ENCODE measurements at places on chromosomes 12 and 14.
A peak's percentile ranks its signal among the peaks of the same experiment; 100 is the strongest.

GRCh38 chr12:3030821-3031429, 46.3 kb upstream of the TSPAN9 start:
- no peak for ATAC-seq

- ATAC-seq = no peak
Measured at GRCh38 chr12:23455283-23455682, 494.2 kb downstream of the SOX5 start.

- ATAC-seq = no peak
Measured at GRCh38 chr14:96638041-96638855, 136.1 kb downstream of the PAPOLA start.

DNA sequence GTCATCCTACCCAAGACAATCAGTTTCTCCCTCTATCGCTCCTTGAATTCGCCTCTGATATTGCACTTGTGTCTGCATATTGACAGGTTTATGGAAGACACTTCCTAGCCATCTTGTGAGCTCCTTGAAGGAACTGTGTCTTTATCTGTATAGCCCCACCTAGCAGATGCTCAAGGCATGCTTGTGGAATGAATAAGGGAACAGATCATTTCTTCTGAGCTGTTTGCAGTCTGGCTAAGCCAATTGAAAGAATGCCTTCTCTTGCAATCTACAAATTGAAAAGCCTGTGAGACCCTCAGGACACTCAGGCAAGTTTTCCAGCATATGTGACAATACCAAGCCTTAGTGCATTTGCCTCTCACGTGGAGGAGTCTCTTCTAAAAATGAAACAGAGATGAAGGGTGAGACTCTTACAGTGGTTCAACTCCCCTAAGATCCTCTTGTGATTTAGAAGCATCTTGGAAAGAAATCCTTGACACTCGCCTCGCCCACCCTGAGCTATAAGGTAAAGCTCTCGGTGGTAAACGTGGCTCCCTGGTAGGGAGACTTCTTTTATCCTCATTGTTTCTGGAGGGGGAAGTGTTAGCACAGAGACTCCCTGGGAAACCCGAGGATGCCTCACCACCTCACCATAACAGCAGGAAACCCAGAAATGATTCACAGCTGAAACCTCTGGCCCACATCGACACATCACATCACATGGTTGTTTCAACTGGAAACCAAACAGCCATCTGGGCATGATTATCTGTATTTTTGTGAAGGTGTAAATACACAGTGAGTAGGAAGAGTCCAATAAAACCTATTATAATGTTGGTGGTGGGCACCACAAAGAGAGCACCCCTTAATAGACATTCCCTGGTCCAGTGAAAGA, 112.3 kb upstream of the BCL2L14 start:
- ATAC-seq = peak; percentile 79

GRCh38 chr14:105471297-105471821, 3.3 kb upstream of the CRIP2 start:
- ATAC-seq = no peak

- no peak for ATAC-seq
Measured at GRCh38 chr12:3436461-3437065, 54.4 kb upstream of the PRMT8 start.

DNA sequence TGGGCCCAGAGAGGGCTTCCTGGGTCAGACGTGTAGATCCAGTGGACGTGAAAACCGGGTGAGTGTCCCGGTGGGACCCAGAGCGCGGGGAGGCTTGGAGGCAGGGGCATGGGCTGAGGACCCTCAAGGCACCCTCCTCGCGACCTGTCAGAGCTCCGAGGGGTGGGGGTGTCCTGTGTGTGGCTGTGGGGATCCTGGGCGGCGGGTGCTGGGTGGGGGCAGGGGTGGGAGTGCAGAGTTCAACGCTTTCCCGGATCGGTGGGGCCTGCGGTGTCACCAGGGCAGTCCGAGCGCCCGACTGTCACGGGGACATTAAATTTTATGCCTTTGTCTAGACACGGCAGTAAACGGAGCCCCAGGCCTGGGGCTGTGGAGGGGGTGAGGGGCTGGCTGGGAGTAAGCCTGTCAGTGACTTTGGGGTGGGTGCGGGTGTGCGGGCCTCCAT, 1.0 kb downstream of the TMEM121 start:
- no peak for ATAC-seq

GRCh38 chr14:70807898-70808415, 1.4 kb downstream of the MAP3K9 start:
- no peak for ATAC-seq

GRCh38 chr12:109464642-109465351, 12.3 kb downstream of the KCTD10 start:
- no peak for ATAC-seq

- peak; percentile 75 for ATAC-seq
Measured at GRCh38 chr12:107402041-107403022, 283.3 kb upstream of the PWP1 start.

- no peak for ATAC-seq
Measured at GRCh38 chr12:33967760-33968159, 54.5 kb upstream of the ALG10 start.

DNA sequence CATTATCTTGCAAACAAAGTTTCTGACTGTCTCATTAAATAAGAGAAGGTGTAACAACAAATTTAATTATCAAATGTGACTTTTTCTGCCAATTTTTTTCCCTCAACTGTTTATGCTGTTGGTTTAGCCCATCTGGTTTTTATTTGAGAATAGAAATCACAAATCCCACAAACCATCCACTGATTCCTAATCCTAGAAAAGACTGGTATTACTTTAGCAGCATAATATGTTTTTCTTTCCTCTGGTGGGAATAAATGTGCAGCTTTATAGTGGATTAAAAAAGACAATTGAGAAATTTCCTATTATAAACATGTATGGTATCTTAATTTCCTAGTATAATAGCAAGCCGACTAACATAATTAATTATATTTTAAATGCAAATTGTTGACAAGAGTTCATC, 257.9 kb upstream of the FOXN3 start:
- ATAC-seq = no peak

DNA sequence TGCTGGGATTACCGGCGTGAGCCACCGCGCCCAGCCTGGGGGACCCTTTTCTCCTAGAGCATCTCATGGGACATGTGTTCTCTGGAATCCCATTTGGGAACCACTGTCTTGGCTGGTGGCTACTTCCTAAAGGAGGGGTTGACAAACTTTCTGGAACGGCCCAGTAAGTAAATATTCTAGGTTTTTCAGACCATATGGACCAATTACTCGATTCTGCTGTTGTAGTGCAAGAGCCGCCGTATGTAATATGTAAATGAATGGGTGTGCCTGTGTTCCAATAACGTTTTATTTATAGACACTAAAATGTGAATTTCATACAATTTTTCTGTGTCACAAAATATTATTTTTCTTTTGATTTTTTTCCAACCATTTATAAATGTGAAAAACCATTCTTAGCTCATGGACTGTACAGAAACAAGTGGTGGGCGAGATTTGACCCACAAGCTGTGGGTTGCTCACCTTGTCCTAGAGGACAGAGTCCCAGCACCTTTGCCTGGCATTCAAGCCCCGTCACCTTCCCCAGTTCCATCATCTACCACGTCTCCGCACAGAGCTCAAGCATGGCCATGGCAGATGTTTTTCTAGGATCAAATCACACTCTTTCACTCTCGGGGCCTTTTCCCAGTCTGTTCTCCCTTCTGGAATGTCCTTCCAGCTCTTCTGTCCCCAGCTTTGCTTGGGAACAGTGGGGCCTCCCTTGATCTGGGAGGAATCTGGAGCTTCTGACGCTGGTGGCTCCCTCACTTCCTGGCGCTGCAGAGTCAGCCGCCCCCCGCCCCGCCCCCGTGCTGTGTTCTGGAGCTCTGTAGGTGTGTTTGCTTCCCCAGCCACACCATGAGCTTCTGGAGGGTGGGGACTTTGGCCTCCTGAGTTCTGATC, 17.9 kb upstream of the RCOR1 start:
- ATAC-seq = no peak

DNA sequence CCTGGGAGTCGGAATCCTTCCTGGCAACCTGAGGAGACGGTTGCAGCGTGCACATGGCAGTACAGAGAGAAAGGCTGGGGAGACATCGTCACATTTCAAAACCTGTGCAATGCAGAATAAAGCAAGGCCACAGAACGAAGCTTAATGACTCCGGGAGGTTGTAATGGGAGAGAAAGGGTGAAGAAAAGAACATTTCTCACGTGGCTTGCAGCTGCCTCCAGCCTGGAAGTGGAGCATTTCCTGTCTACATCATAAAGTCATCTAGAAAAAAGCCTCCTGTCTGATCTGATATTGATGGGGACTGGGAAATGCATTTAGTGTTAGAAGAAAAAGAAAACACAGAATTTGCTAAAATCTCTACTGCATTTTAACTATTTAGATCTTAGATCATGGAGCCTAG, 209.3 kb downstream of the TMEM132C start:
- ATAC-seq = no peak

Data from activated CD4-positive, CD25-positive, alpha-beta regulatory T cell treated with anti-CD3 and anti-CD28 coated beads, Interleukin-2, amount 50 U/mL, for 24 hours (primary cell).